ENCODE measurements at places on chromosomes 13 and 19.

- no peak for DNase-seq
Measured at GRCh38 chr13:36288794-36289391, 8.7 kb downstream of the CCDC169 start.

DNA sequence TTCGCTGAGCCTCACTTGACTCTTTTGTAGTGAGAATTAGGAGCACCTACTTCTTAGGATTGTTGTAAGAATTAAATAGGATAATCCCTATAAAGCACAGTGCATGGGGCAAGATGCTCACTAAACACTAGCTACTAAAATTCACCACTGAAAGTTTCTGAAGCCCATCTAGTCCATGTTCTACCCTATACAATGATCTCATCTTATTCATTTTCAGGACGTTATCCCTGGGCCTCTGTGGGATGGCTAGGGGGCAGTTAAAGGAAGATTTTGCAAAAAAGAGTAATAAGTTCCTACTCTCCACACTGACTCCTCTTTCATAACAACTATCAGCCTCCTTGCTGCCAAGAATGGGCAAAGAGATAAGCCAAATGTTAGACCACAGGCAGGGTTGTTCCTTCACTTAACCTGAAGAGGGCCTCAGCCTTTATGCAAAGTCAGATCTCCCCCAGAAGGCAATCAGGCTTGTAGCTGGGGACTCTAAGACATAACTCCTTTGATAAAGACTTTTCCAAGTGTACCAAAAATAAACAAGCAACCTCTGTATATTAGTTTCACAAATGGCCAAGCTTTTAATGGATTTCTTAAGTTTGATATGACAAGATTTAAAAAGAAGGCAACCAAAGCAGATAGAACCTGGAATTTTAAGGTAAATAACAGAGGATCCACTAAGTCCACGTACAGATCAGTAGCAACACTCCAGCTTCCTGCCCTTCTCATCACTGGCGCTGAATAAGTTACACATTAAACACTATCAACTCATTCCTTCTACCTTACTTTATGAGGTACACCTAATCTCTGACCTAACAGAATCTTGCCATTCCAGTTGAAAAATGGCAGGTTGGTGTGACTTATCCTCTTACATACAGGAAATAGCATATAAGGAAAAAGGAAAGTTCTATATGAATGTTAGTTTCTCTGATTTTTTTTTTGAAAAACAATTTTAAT lies 44.4 kb downstream of the ELF1 start:
- no peak for DNase-seq

GRCh38 chr19:7483720-7484201 lies 5.1 kb downstream of the PEX11G start:
- no peak for DNase-seq

DNA sequence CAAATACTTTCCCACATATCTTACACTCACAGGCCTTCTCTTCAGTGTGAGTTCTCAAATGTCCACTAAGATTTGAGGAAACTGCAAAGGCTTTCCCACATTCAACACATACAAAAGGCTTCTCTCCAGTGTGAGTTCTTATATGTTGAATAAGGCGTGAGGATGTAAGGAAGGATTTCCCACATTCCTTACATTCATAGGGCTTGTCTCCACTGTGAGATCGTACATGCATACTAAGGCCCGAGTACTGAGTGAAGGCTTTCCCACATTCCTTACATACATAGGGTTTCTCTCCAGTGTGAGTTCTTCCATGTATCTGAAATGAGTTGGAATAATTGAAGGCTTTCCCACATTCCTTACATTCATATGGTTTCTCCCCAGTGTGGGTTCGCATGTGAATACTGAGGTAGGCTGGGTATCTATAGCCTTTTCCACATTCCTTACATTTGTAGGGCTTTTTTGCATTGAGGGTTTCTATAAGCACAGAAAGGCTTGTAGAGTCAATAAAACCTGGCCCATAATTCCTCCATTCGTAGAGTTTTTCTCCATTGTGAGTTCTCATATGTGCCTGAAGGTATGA lies 9.6 kb downstream of the ZNF426 start:
- DNase-seq: no peak

DNA sequence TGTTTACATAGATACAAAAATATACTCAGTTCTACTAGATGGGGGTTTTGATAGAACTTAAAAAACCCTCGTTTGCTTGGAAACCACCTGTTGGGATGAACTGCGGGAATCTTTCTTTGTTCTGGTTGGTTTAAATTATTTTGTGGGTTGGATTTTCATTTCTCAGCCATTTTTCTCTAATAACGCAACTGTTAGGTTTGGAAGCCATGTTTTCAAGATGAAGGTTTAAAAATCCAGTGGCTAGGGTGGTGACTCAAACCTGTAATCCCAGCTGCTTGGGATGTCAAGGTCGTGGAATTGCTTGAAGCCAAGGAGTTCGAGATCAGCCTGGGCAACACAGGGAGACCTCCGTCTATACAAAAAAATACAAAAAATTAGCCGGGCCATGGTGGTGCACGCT lies 1.6 kb downstream of the URI1 start:
- no peak for DNase-seq

DNA sequence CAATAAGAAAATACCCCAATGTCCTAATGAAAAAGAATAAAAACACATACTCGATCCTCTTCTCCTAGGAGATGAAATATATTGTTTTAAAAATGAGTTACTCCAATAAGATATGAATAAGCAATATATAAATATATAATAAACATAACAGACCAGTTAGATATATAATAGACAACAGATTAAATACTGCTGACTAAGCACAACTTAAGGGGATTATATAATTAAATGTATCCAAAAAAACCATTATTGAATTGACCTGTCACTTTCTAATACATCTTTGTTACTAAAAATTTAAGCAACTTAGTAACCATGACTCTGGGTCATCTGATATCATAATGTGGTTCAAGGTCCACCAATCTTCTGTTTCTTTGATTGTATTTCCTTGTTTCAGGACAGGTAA lies 14.0 kb upstream of the ZNF780B start:
- DNase-seq: no peak

- no peak for DNase-seq
Measured at GRCh38 chr13:71797517-71797916, 69.5 kb downstream of the DACH1 start.

- DNase-seq: no peak
Measured at GRCh38 chr19:51467864-51468544, 9.8 kb upstream of the SIGLEC8 start.

DNA sequence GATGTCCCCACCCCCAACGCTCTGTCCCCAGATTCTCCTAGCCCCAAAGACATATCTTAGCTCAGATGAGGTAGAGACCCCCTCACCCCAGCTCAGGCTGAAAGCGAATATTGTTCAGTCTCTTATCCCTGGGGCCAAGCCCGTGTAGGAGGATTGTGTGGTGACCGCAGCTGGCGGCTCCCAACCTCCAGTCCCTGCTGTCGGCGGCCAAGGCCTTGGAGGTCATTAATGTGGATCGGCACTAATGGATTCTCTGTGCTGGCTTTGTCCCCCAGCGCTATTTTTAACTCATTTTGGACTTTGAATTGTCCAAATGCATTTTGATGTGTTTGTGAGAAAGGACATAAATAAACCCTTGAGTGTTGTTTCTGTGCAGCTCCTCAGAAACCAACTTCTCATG lies 124.2 kb downstream of the UQCRFS1 start:
- no peak for DNase-seq

DNA sequence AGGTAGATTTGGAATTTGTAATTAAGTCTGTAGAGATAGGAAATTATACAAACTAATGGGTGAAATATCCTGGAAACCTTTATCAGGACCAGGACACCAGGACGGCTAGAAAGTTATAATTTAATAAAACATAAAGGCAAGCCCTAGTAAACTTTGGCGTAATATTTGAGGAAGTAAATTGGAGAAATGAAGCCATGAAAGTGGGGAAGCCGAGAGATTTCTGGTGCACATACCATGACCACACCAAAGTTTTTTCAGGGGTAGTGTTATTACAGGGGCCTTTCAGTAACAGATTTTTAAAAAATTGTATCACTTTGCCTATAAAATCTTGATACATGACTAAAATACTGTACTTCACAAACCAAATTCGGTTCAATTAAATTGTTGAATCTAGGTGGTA lies 54.7 kb upstream of the URAD start:
- DNase-seq: no peak

- DNase-seq: no peak
Measured at GRCh38 chr19:3366753-3367627, 607 bp downstream of the NFIC start.

DNA sequence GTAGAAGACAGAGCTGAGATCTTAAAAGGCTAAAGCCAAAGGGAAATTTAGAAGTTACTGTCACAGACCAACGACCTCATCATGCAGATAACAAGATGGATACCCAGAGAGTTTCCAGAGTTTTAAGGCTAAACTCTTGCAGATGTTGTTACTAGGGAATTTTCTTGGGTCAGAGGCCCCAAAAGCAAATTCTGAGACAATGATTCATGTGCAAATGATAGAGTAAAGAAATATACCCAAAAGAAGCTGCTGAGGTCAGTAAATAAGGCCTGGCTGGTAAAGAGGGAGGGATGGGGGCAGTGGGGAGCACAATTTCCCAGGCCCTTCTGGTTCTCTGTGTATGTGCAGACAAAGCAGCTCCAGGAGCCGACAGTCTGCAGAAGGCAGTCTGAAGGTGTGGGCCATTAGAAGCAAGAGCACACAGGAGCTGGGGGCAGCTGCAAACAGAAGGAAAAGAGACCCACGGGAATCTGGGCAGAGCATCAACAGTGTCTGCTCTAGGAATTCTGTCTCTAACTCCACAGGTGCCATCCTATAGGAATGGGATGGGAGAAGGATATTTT lies 330.8 kb downstream of the TBC1D4 start:
- DNase-seq: no peak

DNA sequence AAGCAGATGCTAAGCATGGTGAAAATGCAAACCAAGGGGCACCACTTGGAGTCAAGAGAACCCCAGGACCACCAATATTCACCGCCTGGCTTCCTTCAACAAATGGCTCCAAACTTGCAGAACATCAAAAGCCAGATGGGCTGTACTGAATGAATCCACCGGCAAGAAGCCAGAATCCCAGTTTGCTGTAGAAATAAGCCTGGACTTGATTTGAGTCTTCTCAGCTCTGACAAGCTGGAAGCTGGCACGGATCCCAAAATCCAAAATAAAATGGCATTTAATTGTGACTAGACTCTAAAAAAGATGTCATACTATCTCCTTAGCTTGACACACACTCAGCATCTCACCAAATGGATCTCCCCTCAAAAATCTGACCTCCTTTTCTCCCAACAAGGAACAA lies 11.9 kb downstream of the EFNB2 start:
- no peak for DNase-seq

GRCh38 chr13:39913339-39913738 lies 257.9 kb downstream of the COG6 start:
- DNase-seq: no peak

- DNase-seq: no peak
Measured at GRCh38 chr19:12596927-12597548, 13.6 kb downstream of the ZNF490 start.

- DNase-seq: no peak
Measured at GRCh38 chr13:25153736-25154135, 18.4 kb downstream of the AMER2 start.

GRCh38 chr13:75417656-75418055 lies 64.3 kb downstream of the TBC1D4 start:
- no peak for DNase-seq

- DNase-seq: no peak
Measured at GRCh38 chr13:42539670-42540069, 34.3 kb upstream of the TNFSF11 start.

- peak; percentile 25 for DNase-seq
Measured at GRCh38 chr19:47032171-47032811, 12.7 kb downstream of the NPAS1 start.

- no peak for DNase-seq
Measured at GRCh38 chr19:2186071-2186846, 22.5 kb downstream of the DOT1L start.

DNA sequence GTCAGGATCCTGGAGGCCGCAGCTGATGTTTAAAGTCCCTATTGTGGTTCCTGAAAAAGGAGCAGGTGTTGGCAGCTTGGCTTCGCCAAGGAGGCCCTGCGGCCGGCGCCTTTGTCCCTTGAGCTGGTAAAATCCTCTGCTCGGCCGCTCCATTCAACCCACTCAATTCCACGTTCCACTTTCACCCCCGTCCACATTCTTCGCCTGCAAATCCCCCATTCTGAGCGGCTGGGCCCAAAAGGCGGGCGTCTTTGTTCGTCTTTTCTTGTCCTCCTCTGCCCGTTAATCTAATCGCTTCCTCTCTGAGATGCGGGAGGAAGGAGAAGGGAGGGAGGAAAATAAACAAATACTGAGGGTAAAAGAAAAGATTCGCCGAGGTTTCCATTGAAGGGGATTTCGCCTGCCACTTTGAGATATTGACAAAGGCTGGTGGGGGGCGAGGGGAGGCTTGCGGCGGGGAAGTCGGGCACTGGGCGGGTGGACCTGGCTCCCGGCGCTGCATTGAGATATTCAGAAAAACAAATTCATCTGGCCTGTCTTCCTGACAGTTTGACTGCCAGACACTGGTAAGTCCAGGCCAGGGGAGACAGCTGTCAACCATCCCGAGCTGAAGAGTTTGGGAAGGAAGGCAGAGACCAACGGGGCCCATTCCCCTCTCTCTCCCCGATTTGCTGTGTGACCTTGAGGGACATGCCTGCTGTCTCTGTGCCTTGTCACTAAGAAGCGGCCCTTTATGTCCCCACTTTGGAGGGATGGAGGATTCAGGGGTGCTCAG lies 37.6 kb downstream of the ZNRF4 start:
- no peak for DNase-seq

- DNase-seq: no peak
Measured at GRCh38 chr19:40424637-40425449, 949 bp downstream of the SERTAD1 start.

DNA sequence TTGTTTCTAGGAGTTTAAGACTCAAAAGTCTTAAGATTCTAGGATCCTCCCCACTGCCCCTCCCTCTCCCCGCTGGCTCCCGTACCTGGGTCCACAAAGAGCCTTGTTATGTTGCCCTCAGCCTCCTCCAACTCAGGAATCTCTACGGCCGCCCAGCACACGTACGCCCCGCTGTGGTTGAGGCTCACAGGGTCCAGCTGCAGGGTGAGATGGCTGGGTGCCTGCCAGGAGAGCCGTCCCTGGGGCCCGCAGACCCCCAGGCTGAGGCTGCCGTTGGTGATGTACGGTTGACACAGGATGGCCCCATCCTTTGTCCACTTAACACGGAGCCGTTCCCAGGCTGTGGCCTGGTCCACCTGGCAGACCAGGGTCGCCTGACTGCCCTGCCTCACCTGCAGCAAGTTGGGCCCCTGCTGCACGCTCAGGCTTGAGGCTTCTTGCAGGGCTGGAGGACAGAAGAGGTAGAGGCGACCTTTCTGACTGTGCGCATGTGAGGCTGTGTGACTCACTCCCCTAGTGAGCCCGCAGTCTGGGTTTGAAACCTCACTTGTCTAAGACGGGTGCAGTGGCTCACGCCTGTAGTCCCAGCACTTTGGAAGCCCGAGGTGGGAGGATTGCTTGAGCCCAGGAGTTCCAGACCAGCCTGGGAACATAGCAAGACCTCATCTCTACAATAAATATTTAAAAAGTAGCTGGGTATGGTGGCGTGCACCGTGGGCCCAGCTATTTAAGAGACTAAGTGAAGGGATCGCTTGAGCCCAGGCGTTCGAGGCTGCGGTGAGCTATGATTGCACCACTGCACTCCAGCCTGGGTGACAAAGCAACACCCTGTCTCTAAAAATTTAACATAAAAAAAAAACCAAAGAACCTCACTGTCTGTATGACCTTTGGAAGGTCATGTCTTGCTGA lies 4.0 kb downstream of the TMIGD2 start:
- DNase-seq: no peak

GRCh38 chr13:66915596-66916185 lies 314.4 kb downstream of the PCDH9 start:
- DNase-seq: no peak

Measured in activated naive CD4-positive, alpha-beta T cell (primary cell).